ENCODE measurements at places on chromosomes 11 and 22.

DNA sequence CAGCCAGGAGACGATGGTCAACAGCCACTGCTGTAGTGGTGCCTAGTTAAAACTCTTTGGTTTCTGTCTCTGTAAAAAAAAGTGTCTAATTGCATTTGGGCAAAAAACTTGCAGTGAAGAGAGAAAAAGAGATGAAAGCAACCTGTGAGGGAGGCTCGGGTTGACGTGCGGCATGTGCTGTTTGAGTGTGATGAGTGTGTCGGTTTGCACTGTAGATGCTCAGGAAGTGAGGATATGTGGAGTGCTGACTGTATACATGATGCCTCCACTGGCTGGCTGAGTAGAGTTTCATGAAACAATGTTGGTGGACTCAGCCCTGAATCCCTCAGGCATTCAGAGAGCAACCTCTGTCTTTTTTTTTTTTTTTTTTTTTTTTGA, 4.3 kb upstream of the DGCR6L start:
- DNase-seq: no peak

- no peak for DNase-seq
These were observed 607.5 kb downstream of the METTL15 start for GRCh38 chr11:28715726-28716125.

- no peak for DNase-seq
These were observed 1442.7 kb downstream of the TBC1D22A start for GRCh38 chr22:48205161-48205560.

DNA sequence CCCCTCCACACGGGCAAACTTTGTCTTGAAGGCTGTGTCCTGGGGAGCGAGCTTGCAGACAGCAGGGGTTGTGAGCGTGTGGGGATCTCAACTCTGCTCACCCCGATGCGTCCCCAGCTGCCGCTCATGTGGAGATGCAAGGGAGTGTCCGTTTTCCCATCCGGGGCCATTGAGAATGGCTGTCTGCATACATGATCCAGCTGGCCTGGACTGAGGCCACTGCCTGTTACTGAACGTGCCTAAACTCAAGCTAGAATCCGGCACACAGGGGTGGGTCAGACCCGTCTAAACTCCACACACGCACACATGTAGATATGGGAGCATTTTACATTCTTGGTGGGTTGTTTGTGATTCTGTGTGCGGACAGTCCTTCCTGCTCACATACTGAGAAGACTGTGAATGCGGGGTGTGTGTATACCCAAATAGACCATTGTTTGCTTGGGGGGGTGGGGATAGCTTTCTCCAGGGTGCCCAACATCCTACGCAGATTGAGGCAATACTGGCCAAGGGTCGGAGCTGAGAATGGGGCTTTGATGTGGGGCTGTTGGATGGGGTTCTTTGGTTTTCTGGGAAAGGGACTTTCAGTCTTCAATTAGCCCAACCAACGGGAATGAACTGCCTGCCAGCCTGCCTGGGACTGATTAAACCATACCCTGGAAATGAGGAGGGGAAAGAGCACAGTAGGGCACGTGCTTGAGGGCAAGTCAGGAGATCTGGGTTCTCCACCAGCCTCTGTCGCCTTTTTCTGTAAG, 60.4 kb downstream of the ST3GAL4 start:
- DNase-seq: no peak

DNA sequence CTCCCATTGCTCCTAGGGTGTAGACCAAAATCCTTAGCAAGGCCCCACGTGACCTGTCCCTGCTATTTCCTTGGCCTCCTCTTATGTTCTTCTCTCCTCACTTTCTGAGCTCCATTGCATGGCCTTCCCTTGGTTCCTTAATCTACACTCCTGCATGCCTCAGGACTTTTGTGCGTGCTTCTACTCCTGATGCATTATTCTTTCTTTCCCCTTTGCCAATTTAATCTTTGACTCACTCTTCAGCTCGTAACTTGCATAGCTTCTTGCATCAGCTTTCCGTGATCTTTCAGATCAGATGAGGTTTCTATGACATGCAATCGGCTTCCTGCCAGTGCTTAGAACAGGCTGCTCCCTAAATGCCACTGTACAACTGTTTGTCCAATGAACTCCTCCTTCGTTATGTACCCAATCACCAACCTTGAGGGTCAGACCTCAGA, 261.6 kb upstream of the CADM1 start:
- peak; percentile 67 for DNase-seq

- no peak for DNase-seq
These were observed 55.7 kb downstream of the ATM start for GRCh38 chr11:108278546-108278945.

DNA sequence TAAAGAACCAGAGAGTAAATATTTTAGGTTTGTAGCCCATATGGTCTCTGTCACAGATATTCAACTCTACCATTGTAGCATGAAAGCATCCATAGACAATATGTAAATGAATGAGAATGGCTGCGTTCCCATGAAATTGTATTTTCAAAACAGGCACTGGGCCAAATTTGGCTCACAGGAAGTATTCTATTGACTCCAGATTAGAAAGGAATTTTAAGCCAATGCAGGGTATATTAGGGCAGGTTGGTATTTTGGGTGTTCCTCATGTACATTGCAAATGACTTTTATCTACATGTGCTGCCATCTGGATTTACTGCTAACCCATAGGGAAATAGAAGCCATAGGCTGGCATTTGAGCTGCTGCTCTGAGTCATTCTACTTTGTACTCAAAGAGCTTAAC, 35.1 kb upstream of the PDGFD start:
- DNase-seq: no peak

- DNase-seq: no peak
These were observed 33.8 kb downstream of the CHORDC1 start for GRCh38 chr11:90189011-90189410.

GRCh38 chr22:17851759-17852158, 77.5 kb upstream of the BID start:
- no peak for DNase-seq

DNA sequence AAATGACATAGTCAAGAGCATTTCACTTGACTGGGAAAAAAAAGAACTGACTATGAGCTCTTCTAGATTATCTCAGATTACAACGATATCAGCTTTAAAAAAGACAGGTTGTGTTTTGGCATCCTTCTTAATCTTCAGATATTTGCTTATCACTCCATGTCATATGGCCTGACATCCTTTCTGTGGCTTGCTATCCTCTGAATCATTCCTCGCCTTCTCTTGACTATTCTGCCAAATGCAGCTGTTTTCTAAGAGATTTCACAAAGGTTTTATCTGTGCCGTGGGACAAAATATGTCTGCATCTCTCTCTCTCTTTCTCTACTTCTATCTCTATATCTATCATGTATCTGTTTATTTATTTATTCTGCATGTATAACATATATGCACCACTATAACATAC, 746.1 kb downstream of the CNTN5 start:
- no peak for DNase-seq

DNA sequence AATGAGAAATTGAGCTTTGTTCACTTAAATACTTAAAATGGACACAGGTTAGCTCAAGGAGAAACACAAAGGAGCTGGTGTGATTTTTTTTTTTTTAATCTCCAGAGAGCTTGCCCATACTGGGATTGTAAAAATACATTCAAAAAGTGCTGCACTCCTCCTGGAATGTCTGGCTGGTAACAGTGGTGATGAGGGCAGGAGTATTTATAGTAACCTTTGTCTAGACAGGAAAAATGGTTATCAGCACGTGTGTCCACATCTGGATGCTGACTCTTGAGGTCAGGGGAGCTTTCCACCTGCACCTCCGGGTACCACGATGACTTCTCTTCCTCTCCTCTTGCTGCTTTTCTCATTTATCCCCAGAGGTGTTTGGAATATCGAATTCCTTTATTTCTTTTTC, 30.1 kb downstream of the EXT2 start:
- DNase-seq: no peak

DNA sequence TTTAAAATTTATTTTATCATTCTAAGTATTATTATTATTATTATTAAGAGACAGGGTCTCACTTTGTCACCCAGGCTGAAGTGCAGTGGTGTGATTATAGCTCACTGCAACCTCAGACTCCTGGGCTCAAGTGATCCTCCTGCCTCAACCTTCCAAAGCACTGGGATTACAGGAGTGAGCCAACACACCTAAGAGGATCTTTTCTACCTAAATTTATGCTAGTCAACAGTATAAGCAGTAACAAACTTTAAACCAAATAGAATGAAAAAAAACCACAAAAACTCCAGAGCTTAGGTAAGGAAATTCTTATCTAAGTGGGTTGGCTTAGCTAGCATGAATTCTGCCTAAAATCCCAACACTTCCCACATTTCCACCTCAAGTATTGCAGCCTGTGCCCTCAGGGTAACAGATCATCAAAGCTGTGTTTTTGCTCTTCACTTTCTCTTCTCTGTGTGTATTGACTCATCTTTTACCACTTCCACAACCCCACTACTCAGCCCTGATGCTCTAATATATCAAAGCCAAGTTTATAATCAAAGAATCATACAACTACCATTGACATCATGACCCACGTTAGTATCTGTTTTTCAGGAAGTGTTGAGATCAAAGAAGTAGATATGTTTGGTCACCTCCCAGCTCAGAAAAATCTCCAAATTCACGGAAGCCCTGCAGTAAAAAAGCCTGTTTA, 93.7 kb upstream of the SPON1 start:
- DNase-seq: no peak

- no peak for DNase-seq
These were observed 745 bp upstream of the ZBTB44 start for GRCh38 chr11:130315354-130315970.

- DNase-seq: no peak
These were observed 102.3 kb upstream of the DRD2 start for GRCh38 chr11:113577356-113578032.

DNA sequence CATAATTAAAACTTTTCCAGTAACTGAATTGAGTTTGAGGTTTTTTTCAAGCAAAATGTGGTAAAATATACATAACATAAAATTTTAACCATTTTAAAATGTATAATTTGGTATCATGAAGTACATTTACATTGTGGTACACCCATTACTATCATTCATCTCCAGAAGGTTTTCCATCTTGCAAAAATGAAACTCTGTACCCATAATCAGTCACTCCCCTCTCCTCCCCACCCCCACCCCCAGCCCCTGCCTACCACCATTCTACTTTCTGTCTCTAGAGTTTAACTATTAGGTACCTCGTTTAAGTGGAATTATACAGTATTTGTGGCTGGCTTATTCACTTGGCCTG, 63.7 kb downstream of the MICAL2 start:
- DNase-seq: no peak

GRCh38 chr11:10320736-10321465, 16.0 kb downstream of the ADM start:
- DNase-seq: no peak

DNA sequence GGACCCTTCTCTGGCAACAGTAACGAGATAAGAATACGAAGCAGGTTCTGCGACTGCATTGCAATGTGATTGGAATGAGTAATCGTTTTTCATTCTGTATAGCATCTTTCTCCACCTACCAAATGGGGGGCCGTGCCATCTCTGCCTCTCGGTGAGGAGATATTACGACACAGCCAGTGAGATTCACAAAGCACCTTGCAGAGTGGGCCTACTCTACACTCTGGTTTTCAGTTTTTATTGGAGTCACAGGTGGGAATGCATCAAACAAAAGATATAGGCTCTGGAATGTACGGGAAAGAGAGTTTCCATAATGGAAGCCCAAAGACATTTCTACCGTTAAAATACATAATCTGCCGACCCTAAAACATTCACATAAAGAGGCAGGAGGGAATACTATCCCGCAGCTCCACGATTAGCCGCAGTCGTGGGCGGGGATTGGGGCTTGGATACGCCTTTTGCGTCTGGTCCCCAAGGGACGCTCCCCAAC, 423 bp upstream of the RTN3 start:
- no peak for DNase-seq

DNA sequence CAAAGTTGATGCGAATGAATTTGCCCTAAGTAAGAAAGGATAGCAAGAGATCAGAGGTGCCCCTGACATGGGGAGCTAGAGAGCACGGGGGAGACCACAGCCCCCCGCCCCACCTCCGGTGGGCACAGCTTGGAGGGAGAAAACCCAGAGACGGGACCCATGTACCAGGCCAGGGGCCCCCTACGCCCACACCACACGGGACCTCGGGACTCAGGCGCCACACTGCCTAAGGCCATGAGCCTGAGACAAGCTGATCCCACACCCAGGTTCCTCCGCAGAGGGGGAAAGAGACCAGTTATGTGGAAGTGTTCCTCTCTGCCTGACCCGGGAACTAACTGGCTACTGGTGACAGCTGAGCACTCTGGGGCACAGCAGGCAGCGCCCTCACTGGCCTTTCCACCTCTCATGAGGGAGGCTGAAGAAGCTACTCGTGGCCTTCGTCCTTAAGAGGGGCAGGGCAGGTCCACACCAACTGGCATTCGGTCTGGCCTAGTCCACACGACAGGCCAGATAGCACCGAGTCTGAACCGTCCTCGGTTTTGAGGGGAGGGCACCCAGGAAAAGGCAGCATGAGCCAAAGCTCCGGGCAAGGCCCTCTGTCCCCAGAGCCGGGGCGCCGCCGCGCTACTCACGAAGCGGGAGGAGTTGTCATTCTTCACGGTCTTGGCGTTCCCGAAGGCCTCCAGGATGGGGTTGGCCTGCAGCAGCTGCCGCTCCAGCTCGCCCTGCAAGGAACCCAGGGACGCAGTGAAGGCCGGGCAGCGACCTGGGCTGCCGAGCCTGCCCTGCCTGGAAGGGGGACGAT, 65.8 kb downstream of the MYH9 start:
- no peak for DNase-seq

GRCh38 chr11:98289617-98290263, 731.0 kb upstream of the CNTN5 start:
- DNase-seq: no peak

DNA sequence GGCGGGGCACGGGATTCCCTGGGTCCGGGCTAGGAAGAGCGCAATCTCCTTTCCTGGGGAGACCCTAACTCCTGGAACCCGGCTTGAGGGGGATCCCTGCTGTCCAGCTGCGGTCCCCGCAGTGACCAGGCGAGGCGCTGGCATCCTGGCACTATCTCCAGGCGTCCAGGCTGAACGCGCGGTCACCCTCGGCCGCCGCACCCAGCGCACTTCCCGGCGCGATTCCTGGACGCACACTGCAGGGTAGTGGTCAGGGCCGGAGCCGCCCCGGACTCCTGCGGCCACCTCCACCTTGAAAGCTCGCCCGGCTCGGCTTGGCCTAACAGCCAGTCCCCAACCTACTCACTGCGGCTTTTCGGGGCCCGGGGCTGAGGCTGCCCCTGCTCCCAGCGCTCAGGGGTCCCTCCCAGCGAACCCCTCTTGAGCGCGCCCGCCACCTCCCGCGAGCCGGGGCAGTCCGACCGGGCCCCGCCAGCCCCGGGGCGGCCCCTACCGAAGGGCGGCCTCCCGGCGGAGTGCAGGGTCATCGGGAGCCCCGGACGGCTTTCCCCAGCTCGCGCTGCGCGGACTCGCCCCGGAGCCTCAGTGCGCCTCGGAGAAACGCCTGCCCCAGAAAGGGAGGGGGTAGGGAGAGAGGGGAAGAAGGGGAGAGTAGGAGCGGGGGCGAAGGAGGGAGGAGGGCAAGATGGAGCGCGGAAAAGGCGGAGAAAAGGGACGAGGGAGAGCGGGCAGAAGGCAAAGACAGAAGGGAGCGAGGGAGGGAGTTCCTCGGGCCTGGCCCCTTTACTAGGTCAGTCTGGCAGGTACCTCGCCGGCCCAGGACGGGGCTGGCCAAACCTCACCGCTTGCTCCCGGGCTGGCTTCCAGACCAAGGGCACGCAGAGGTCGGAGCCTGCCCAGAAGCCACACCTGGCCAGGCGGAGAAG, 1.0 kb downstream of the POU2AF3 start:
- peak; percentile 38 for DNase-seq
